ENCODE measurements at places on chromosomes 1 and 21. TPM values are rescaled to one million over a fixed set of nuclear protein-coding genes. Genes with fewer than 3 reads are reported as not detected.

IFNLR1 gene
- total RNA-seq = 7.5 TPM

FRRS1 gene
- total RNA-seq = 25.8 TPM

OR10R2 gene
- not detected for total RNA-seq

FOXO6 gene
- total RNA-seq = not detected

GPR61 gene
- total RNA-seq = not detected

RAB3B gene
- 9.2 TPM for total RNA-seq

RSPH1 gene
- 0.43 TPM for total RNA-seq

BRINP2 gene
- not detected for total RNA-seq

SPOCD1 gene
- 15.2 TPM for total RNA-seq

KIF17 gene
- 1.7 TPM for total RNA-seq

TMPRSS15 gene
- total RNA-seq = not detected

SLC5A3 gene
- 25.5 TPM for total RNA-seq

AKR7A2 gene
- 55.2 TPM for total RNA-seq

FAM163A gene
- not detected for total RNA-seq

AMY1A gene
- total RNA-seq = not detected

OR2G6 gene
- not detected for total RNA-seq

STUM gene
- not detected for total RNA-seq

ZZZ3 gene
- 50.8 TPM for total RNA-seq

CLCA2 gene
- total RNA-seq = 59.8 TPM

PRKAA2 gene
- 3.4 TPM for total RNA-seq

CHI3L2 gene
- total RNA-seq = not detected

PTCH2 gene
- total RNA-seq = not detected

CD1B gene
- not detected for total RNA-seq

KCNA10 gene
- not detected for total RNA-seq

PGBD5 gene
- under 0.01 TPM for total RNA-seq

OR10Z1 gene
- not detected for total RNA-seq

GBP2 gene
- total RNA-seq = 22.7 TPM

VCAM1 gene
- total RNA-seq = 37.8 TPM

DNASE2B gene
- not detected for total RNA-seq

ADORA1 gene
- total RNA-seq = under 0.01 TPM

PLPP3 gene
- total RNA-seq = 4.8 TPM

TEKT2 gene
- not detected for total RNA-seq

NIBAN1 gene
- 41.2 TPM for total RNA-seq

S100A1 gene
- not detected for total RNA-seq

LEFTY1 gene
- not detected for total RNA-seq

SFN gene
- total RNA-seq = 1,068 TPM

SPRR1B gene
- total RNA-seq = 15.3 TPM

YY1AP1 gene
- total RNA-seq = 37.4 TPM

SERPINC1 gene
- 0.24 TPM for total RNA-seq

All from tracheal epithelial cell (primary cell).